ENCODE measurements at places on chromosomes 1 and 21.

DNA sequence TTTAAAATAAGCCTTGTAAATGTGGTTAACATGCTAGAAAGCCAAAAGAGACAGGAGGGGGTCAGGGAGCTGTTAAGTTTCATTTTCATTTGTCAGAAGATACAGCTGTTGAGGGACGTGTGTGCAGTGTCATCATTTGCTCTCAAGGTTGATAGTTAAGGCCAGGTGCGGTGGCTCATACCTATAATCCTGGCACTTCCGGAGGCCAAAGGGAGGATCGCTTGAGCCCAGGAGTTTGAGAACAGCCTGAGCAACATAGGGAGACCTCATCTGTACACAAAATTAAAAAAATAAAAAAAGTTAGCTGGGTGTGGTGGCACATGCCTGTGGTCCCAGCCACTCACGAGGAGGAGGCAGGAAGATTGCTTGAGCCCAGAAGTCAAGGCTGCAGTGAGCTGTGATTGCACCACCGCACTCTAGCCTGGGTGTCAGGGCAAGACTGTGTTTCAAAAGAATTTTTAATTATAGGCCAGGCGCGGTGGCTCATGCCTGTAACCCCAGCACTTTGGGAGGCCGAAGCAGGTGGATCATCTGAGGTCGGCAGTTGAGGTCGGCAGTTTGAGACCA lies 22.7 kb downstream of the ZBTB8OS start:
- DNase-seq = no peak

DNA sequence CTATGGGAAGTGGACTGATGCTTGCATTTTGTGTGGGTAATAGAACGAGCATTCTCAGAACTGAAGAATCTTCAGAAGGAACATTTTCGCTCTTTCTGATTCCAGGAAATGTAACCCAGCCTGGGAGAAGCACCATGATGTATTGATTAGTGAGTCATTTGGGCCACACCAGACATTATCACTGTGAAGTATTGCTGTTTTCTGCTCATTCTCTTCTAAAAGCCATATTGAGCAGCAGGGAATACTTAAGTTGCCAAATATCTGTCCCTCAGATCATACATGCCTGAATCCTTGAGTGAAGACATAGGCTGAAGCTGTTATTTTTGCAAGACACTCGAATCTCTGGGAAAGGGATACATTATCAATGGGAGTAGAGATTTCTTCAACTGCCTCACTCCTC lies 213.1 kb downstream of the PCP4 start:
- no peak for DNase-seq

- DNase-seq = no peak
These were observed 245.5 kb downstream of the RPS6KC1 start for GRCh38 chr1:213296558-213296957.

DNA sequence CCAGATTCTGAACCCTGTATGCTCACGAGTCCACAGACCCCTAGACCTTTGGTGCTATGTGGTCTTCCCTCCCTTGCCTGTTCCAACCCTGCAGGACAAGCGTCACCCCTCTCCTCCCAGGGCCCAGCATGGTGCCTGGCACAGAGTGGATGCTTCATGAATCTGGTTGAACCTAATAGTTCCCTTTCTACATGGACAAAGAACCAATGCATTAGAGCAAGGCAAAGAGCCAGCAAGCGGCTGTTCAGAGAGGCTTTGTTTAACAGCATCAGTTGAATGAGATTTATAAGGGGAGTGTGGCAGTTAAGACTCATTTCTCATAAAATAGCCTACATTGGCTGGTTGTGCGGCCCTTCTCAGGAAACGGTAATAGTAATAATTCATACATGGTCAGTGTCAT lies 14.9 kb downstream of the SLC26A9 start:
- DNase-seq = no peak

- DNase-seq = peak; percentile 80
These were observed at the start of gene DONSON for GRCh38 chr21:33588485-33589335. Gene DONSON, minus strand, starts transcription at chr21:33588684. Its CDS starts 43 bp downstream, at chr21:33588641.

- no peak for DNase-seq
These were observed 197.0 kb upstream of the LHX8 start for GRCh38 chr1:74937176-74937575.

DNA sequence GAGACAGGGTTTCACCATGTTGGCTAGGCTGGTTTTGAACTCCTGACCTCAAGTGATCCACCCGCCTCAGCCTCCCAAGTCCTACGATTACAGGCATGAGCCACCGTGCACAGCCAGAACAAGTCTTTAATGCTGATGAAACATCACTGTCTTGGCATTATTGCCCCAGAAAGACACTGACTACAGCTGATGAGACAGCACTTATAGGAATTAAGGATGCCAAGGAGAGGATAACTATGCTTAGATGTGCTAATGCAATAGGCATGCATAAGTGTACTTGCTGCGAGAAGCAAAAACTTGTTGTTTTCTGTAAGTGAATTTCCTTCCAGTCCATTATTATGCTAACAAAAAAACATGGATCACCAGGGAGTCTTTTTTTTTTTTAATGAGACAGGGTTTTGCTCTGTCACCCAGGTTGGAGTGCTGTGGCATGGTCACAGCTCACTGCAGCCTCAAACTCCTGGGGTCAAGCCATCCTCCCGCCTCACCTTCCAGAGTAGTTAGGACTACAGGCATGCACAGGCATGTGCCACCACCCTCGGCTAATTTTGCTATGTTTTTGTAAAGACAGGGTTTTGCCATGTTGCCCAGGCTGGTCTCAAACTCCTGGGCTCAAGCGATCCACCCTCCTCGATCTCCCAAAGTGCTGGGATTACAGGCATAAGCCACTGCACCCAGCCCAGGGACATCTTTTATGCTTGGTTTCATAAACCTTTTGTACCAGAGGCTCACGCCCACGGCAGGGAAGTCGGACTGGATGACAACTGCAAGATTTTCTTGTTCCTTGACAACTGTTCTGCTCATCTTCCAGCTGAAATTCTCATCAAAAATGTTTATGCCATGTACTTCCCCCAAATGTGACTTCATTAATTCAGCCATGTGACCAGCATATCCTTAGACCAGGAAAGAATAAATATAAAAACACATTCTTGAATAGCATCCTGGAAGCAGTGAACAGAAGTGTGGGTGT lies 23.1 kb downstream of the RHEX start:
- no peak for DNase-seq

GRCh38 chr1:208343226-208343625 lies 99.0 kb upstream of the PLXNA2 start:
- no peak for DNase-seq

- DNase-seq = no peak
These were observed 5.9 kb downstream of the SDHB start for GRCh38 chr1:17047924-17048323.

DNA sequence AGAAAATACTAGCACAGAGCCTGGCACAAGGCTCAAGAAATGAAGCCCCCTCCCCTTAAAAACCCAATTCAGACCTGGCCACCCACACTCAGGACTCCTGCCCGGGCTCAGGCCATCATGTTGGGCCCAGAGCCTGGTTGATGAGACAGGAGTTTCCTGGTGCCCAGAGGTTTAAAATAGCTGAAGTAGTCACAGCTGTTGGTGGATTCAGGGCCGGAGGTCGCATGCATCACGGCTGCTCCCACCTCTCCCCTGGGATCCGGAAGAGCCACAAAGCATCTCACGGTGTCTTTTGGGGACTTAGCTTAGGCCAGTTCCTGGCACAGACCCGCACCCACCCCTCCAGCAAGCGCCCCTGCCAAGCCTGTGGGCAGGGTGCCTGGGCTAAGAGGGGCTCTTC lies 2.6 kb upstream of the PADI2 start:
- no peak for DNase-seq

GRCh38 chr1:76330991-76331603 lies 256.6 kb downstream of the ST6GALNAC3 start:
- no peak for DNase-seq

GRCh38 chr1:175197531-175197930 lies 5.0 kb upstream of the KIAA0040 start:
- DNase-seq = no peak

GRCh38 chr1:179925922-179926849 lies 28.4 kb upstream of the CEP350 start:
- DNase-seq = no peak

DNA sequence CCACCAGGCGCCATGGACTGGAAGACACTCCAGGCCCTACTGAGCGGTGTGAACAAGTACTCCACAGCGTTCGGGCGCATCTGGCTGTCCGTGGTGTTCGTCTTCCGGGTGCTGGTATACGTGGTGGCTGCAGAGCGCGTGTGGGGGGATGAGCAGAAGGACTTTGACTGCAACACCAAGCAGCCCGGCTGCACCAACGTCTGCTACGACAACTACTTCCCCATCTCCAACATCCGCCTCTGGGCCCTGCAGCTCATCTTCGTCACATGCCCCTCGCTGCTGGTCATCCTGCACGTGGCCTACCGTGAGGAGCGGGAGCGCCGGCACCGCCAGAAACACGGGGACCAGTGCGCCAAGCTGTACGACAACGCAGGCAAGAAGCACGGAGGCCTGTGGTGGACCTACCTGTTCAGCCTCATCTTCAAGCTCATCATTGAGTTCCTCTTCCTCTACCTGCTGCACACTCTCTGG lies 3.8 kb downstream of the GJB3 start:
- DNase-seq = no peak

DNA sequence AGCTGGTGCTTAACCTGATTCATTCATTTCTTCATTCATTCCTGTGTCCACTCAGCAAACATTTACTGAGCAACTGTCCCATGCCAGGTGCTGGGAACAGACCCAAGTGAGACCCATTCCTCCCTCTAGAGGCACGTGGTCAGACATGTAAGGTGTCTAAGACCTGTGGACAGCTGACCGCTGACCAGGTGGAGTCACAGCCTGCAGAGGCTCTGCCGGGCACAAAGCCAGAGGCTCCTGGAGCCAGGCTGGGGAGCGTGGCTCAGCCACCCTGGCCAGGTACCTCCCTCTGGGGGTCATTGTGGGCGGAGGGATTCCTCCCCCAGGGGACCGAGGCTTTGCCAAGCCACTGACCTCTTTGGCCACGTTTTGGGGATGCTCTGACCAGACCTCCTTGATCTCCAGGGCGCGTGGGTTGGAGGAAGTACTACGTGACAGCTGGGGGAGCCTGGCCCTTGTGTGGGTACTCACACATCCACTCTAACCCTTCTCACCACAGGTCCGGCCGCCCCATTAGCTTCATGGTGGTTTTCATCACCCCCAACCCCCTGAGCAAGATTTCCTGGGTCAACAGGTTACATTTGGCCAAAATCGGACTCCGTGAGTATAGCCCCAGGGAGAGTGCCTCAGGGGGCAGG lies 100.3 kb downstream of the ARHGEF10L start:
- DNase-seq = no peak

DNA sequence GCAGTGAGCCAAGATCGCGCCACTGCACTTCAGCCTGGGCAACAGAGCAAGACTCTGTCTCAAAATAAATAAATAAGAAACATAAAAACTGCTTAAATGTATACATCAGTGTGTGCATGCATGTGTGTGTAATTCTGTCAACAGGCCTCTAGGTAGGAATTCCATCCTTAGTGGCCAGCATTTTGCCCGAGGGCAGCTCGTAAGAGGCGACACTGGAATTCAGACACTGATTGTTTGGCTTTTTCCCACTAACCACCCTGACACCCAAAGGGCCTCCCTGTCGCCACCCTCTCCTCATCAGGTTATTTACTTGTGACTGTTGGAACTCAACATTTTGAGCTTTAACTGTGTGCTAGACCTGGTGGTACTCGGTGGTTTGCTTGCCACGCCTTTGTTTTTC lies 64.0 kb upstream of the KIF1B start:
- DNase-seq = no peak

DNA sequence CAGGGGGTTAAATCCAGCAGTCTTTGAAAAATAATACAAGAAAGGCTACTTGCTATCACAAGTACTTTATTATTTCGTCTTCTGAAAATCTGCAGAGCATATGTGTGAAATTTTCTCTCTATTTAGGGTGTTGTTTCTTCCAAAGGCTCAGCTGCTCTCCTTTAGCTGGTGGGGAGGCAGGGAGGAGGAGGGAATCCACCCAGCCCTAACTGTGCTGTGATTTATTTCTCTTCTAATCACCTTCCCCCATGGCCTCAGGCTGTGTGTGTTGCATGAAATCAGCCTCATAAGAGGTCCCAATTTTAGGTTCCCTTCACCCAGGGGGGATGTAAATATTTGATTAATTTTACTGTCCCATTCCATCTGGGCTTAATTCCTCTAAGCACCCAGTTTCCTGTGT lies 77.6 kb upstream of the PGBD5 start:
- DNase-seq = no peak

- no peak for DNase-seq
These were observed 29.1 kb downstream of the TTC39A start for GRCh38 chr1:51301152-51301843.

- DNase-seq = no peak
These were observed 1.7 kb downstream of the WASF2 start for GRCh38 chr1:27487966-27488884.
